ENCODE measurements at places on chromosomes 6 and 20.
A peak's percentile ranks its signal among the peaks of the same experiment; 100 is the strongest.

DNA sequence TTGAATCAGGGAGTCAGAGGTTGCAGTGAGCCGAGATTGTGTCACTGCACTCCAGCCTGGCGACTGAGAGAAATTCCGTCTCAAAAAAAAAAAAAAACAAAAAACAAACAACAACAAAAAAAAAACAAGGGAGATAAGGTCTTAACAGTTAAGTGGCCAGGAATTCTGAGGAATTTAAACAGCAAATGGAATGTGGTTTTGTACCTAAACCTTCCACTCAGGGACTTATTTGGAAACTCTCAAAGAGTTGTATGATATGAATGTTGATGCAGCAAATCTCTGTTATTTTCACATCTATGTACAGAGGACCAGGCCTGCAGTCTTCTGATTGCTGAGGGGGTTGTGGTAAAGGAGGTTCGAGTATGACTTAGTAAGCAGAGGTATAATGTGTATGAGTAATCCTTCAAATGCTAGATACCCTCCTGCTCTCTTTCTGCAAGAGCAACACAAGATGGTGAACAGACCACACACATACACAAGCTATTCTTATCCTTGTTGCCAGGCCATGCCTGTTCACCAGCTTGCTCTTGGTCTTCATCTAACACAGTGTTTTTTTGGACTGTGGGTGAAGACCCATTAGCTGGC, 174.9 kb upstream of the SCGN start:
- no peak for DNase-seq

DNA sequence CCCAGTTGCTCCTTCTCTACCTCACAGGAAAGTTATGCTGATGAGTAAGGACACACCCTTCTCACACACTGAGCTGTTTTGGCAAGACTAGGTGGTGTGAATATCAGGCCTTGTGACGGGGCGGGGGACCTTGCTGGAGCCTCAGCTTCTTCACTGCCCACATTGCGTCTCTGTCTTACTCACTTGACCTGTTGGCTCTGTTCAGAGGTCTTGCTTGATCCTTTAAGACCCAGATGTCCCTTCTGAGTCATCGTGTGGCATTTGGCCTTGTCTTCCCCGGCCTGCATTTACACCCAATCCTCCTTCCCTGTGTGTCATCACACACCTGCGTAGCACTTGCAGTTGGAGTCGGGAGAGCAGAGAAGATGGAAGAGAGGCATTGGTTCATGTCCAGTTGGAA, 8.3 kb upstream of the PRND start:
- no peak for DNase-seq

DNA sequence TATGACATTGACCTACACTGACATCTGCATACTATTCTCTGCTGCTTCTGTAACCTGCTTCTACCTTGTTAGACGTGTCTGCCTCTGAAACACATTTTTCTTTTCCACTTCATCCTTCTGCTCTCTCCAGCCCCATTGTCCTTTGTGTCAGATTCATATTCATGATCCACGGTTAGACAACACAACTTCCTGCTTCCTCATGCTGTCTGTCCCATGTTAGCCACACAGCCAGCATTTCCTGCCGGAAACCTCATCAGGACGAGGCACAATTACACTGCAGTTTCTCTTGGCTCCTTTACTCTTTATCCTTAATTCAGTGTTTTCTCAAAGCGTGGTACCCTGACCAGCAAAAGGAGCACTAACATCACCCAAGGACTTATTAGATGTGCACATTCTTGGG, 150.2 kb downstream of the TBC1D7 start:
- peak; percentile 21 for DNase-seq

DNA sequence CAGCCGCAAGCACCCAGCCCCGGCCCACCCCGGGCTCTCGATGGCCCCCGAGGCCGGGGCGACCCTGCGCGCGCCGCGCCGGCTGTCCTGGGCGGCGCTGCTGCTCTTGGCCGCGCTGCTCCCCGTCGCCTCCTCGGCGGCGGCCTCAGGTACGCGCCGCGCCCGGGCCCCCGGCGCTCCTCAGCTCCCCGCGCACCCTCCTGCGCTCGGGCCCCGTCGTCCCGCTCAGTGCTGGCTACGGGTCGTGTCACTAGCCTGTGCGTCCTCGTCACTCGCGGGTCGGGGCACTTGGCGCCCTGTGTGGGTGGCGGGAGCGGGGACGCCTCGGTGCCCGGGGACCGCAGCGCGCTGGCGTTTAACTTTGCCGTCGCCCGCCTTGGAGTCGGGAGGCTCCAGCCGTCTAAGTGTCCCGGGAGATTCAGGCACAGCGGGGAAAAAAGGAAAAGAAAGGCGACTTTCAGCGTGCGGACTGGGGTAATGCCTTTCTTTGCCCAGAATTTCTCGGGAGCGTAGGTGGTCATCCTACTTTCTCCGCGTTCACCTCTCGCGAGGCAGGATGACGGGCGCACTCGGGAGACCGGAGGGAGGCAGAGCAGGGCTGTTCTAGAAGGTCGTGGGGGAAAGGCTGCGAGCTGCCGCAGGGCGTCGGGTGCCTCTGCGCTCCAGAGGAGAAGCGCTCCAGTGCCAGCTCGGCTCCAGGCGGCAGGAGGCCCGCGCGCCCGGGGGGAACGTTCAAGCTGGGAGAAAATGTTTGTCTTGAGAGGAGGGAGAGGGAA, 545 bp downstream of the FNDC1 start:
- peak; percentile 35 for DNase-seq

DNA sequence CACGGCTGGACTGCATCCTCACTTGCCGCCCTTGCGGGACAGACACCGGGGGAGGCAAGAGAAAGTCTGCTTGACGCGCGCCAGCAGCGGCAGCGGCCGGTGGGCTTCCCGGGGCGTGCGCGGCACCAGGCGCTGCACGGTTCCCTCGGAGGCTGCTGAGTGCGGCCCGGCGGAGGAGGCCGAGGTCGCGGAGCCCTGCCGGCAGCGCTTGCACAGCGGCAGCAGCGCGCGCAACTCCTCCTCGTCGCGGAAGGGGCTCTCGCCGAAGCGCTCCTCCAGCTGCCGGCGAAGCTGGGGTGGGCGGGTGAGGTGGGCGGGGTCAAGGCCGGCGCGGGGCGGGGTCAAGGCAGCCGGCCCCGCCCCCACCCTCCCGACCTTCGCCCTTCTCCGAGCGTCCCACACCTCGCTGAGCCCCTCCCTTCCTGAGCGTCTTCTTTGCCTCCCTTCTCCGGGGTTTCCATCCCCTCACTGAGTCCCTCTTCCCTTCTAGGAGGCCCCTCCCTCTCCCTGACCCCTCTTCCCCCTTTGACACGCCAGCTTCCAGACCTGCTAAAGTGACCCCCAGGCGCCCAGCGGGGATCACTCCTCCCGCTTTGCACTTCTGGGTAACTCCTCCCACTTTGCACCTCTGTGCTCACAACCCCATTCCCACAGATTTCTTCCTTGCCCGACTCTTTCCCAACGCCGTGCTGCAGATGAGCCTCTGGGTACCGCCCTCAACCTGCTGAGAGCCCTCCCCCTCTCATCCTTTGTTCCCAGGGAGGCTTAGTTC, 8.8 kb downstream of the DUSP15 start:
- DNase-seq: peak; percentile 69

- no peak for DNase-seq
Measured at GRCh38 chr6:100378576-100378975, 86.1 kb downstream of the SIM1 start.

GRCh38 chr20:19992996-19993908, 23.9 kb upstream of the NAA20 start:
- no peak for DNase-seq

DNA sequence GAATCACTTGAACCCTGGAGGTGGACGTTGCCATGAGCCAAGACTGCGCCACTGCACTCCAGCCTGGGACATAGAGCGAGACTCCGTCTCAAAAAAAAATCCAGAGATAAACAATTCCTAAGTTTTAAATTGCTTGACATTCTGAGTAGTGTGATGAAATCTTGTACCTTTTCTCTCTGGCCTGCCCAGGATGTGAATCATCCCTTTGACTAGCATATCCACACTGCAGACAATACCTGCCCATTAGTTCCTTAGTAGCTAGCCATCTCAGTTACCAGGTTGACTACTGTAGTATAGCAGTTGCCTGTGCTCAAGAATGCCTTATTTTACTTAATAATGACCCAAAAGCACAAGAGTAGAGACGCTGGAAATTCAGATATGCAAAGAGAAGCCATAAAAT, 2.8 kb downstream of the ZFP57 start:
- DNase-seq: no peak

DNA sequence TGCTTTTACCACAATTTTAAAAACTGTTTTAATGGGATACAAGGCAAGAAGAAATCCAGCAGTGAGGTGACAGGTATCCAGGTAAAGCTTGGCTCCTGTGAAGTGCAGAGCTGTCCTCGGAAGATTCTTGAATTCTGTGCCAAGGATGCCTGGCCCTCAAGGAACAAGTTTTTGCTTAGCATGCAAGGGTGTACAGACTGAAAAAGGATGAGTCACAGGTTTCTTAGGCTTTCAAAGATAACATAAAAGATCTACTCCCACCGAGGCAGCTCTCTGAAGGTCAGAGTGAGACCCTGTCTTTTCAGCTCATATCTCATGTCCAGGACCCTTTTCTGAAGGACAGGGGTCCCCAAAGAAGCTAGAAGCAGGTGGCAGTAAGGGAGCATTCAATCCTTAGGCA, 83.3 kb downstream of the CHD6 start:
- no peak for DNase-seq

GRCh38 chr6:139540276-139540675, 165.8 kb upstream of the CITED2 start:
- peak; percentile 71 for DNase-seq

GRCh38 chr6:75368864-75369402, 84.3 kb upstream of the TMEM30A start:
- DNase-seq: no peak

DNA sequence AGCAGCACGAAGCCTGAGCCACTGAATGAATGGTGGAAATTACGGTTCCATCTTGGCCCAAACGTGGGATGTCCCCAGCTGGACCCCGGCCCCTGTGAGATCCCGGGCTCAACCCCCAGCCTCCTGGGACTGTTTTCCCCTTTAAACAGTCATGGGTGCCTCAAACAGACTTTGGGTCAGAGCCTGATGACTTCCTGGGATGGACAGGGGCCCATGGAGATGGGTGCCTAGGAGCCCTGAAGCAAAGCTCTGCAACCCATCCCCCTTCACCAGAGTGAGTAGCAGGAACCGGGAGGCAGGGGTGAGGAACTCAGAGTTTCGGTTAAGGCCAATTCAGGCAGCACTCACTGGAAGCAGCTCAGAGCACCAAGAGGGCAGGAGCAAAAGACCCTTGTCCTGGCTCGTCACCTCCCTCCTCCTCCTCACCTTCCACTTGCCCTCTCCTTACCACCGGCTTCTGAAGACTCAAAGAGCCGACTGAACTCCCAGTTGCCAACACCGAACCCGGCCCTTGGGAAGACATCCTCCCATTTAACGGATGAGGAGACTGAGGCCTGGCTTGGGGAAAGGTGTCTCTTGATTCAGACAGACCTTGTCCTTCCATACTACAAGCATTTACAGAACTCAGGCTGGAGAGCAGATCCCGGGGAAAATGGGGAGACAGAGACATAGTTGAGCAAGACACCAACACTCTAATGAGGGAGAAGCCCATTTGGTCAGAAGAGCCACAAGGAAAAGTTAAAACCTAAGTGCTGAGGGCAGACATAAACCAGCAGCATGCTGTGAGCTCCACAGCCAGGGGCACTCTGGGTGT, 14.9 kb upstream of the TLDC2 start:
- DNase-seq: no peak

GRCh38 chr6:123009059-123009458, 13.0 kb downstream of the CLVS2 start:
- no peak for DNase-seq

DNA sequence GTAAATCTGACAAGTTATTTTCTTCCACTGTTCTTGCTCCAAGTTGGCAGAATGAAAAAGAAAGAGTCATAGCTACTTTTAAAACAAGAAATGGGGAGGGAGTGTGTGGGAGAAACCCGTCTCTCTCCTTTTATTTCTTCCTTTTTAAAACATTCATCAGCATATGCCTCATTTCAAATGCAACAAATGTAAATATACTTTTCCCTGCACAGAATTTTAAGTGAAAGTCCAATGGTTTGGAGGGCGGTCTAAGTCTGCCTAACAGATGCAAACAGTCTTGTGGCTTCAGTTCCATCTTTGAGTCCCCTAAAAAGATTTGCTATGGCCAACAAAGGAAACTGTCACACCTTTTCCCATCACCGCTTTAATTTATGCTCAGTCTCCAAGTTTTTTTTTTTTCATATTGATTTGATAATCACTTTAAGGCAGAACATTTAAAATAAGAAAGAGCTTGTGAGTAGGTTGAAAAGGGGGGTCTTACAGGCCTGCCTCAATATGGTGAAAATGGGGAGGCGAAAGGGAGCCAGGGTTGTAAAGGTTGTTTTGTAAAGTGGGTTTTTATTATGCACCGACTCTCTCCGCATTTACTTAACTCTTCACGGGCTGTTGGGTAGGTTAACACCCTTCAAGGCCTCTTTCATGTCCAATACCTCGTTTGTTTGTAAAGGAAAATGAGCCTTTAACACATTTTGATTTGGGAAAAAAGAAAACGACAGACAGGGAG, 4.6 kb downstream of the TFAP2D start:
- no peak for DNase-seq

- DNase-seq: no peak
Measured at GRCh38 chr20:47097691-47098622, 203.3 kb downstream of the EYA2 start.

DNA sequence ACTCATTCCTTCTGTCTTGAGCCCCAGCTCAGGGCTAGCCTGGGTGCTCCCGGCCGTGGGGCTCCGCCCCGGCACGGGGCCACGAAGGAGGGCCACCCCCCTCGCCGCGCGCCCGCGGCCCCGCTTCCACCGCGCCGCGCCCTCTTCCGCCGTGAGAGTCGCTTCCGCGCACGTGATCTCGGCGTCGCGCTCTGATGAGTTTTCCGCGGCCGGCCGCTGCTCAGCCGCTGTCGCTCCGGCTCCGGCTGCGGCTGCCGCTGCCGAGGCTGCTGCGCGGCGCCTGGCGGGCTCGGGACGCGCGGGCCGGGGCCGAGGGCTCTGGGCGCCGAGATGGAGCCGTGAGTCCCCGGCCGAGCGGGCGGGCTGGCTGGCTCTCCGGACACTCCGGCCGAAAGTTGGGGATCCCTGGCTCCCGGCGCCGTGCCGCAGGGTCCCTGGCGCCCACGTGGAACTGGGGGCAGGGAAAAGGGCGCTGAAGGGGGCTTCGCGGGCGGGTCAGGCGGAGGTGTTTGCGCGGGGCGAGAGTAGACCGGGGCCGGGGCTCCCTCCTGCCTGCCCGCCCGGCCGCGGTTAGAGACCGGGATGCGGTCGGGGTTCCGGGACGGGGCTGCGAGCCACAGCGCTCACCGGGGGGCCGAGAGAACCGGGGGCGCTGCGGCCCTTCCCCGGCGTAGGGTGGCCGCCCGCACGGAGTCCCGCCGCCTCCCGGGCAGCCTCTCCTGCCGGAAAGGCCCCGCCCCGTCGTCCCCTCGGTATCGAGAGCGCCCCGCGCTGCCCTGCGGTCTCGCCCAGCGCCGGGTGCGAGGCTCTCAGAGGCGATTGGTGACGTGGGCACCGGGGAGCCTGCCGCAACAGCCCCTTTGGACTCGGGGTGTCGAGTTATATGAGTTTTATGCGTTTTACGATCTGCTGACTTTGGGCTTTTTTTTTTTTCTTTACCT, at the start of gene TMEM181:
TMEM181 (plus strand) TSS at position 197 of the 941 bp plus-strand sequence; CDS start at position 331, 134 bp downstream.
- peak; percentile 97 for DNase-seq

- DNase-seq: peak; percentile 5
Measured at GRCh38 chr6:8481727-8482126, 46.4 kb upstream of the SLC35B3 start.
